ENCODE measurements at places on chromosomes 7 and 10.
A peak's percentile ranks its signal among the peaks of the same experiment; 100 is the strongest.

DNA sequence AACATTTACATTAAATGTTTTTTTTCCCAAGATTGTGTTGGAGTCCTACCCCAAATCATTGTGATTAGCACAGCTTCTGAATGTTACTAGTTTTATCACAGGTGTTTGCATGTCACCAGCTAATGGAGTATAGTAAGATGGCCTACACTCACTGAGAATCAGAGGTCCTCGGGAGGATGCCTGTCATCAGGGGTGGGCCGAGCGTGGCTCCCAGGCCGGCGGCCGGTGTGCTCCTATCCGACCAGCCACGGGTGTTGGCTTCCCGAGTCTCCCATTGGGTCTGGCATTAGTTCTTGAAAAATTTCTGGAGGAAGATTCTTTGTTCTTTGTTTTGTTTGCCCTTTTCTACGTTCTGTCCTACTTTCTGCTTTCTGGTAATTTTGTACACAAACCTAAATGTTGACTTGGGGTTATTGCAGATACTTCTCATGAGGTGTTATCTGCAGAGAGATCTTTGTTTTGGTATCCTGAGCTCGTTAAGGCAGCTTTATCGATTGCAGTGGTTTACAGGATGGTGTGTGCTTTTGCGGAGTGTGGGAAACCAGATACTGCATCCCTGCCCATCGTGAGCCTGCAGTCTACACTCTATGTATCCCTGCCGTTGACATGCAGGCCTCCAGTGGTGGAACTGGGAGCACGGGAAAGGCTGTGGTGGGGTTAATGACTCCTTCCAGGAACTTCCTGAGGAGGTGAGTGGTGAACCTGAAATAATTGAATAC lies 67.3 kb upstream of the DNAJB6 start:
- no peak for DNase-seq

DNA sequence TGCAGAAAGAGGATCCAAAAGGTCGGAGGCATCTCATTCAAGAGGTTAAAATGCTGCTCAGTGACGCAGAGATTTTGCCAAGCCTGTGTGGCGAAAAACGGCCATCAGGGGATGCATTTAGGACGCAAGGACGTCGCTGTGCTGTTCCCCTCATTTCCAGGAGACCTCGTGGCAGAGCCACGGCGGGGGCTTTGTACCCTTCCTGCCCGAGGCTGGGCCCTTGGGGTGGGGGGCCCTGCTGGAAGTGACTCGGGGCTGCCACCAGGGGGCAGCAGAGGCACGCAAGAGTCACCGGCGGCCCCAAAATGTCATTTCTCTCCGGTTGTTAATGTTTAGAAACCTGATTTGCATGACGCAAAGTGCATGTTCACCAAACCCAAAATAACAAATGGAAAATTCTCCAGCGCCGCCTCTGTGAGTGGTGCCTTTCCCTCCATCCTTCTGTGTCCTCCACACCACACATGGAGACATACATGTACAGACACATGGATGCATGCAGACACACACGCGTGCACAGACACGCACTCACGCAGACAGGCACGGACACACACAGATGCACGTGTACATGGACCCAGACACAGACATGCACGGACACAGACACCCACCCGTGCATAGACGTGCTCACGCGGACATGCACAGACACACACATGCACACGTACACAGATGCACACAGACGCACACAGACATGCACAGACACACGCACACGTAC lies 51.0 kb upstream of the NKX6-2 start:
- no peak for DNase-seq

- no peak for DNase-seq
Measured at GRCh38 chr10:124008681-124009080, 84.7 kb downstream of the CHST15 start.

- DNase-seq: peak; percentile 30
Measured at GRCh38 chr7:21507627-21508343, 35.1 kb upstream of the DNAH11 start.

DNA sequence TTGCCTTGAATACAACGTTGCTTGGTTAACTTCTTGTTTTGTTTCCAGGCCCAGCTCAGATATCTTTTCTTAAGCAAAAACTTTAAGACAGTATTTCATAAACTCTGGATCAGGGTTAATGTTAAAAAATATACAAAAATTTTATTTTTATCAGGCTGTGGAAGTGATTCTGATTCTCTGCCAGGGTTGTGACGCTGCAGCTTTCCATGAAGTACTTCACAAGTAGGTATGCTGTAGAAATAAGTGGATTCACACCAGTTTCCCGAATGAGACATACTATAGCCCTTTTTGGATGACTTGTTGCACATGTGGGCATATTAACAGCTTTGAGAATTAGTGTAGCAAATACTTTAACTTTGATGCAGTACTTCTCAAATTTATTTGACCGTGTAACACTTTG lies 70.1 kb downstream of the CDK14 start:
- no peak for DNase-seq

DNA sequence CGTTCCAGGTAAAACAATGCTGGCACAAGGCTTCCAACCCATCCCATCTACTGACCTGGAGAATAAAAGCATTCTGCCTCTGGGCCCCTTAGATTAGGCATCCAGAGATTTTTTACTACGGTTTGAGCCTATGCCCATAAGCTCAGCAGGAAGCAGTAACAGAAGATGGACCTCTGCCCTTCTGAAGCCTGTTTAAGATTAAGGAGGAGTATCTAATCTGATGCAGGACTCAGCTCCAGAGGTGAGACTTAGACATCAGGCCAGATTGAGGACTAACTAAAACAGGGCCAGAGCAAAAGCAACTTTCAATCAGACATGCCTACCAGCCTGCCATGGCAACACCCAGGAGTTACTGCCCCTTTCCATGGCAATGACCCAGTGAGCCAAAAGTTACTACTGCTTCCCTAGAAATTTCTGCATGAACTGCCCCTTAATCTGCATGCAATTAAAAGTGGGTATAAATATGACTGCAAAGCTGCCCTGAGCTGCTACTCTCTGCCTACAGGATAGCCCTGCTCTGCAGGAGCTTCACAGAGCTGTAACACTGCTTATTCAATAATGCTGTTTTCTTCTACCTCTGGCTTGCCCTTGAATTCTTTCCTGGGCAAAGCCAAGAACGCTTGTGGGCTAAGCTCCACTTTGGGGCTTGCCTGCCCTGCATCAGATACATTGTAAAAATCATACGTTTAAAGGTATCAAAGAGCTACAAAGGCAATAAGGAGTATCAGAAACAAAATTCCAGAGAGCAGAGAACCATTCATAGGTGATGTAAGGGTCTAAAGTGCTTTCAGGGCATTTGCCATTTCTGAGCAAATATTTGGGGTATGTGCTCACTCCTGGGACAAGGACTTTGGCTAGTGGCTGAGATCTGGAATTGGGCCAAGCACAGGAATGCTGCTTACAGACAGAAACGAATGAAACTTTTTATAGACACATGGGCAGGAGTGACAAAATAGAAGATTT lies 25.0 kb upstream of the CNNM1 start:
- DNase-seq: peak; percentile 56

DNA sequence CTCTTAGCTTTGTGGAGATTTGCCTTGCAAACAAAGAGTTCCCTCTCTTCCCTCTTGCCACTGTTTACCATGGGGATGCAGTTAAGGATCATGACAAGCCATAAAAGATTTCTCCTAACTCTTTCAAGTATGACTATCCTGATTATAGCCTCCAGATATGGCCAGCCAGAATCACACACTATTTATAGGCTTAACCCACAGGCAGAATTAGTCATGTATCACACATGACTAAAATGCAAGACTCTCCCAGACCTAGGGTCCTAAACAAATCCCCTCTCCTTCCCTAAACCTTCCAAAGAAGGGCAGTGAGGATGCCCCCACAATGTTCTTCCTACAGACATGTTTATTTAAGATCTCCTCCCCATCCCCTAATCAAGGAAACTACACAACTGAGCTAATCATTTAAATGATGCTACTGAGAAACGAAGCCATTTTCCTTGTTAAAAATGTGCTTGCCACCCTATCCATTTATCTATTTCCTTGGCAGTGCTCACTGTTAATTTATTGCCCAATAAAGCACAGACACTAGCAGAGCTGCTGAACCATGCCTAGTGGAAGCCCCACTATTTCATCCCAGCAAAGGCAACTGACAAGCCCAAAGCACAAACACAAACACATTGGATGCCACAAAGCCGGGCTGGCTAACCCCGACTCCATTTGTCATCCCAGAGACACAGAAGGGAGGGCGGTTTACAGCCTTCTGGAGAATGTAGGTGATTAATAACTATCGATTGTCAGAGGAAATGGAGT lies 363.4 kb downstream of the KCNMA1 start:
- DNase-seq: peak; percentile 67

GRCh38 chr10:10758306-10758705 lies 259.4 kb upstream of the CELF2 start:
- DNase-seq: peak; percentile 45

- peak; percentile 19 for DNase-seq
Measured at GRCh38 chr7:149071641-149072437, 18.7 kb downstream of the ZNF786 start.

- DNase-seq: no peak
Measured at GRCh38 chr10:121624836-121625486, 26.7 kb upstream of the FGFR2 start.

DNA sequence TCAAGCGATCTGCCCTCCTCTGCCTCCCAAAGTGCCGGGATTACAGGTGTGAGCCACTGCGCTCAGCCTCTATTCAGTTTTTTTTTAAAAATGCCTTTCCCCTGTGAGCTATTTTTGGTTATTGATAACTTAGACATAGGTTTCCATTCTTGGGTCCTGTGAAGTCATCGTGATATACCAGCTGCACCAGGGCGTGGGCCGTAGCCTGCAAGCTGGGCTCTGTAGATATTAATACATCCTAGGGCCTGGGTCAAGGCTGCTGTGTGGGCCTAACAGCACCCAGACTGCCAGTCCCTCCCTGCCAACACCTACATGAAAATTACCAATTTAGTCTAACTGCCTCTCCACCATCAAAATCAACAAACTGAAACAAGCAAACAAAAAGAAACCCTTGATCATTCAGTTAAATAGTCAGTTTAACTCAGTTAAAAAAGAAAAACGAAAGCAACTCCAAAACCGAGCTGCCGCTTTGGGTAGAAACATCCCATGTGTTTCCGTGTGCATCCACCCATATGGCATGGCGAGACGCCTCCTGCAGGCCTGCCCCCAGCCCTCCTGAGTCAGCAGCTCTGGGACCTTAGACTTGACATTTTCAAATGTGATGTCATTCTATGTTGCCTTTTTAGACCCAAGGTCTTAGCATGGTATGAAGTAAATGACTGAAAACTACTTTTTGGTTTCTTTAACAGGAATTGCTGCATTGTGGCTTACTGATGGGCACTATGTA lies 330.2 kb downstream of the GLRX3 start:
- DNase-seq: no peak

GRCh38 chr7:152654971-152655370 lies 21.0 kb downstream of the XRCC2 start:
- DNase-seq: no peak

GRCh38 chr7:2566348-2566889 lies 7.6 kb downstream of the IQCE start:
- DNase-seq: no peak

DNA sequence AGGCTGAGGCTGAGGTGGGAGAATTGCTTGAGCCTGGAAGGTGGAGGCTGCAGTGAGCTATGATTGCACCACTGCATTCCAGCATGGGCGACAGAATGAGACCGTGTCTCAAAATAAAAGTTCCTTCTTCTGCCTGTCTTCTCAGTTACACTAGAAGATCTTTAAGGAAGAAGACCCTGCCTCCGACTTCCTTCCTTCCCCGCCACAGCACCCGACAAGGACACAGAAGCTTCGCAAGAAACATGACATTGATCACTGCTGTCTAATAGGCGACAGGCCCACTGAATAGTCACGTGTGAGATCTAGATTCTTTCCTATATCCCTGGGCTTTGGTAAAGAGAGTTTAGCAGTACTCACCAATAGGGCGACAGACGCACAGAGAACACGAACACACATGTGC lies 118.2 kb downstream of the PRPF18 start:
- no peak for DNase-seq

DNA sequence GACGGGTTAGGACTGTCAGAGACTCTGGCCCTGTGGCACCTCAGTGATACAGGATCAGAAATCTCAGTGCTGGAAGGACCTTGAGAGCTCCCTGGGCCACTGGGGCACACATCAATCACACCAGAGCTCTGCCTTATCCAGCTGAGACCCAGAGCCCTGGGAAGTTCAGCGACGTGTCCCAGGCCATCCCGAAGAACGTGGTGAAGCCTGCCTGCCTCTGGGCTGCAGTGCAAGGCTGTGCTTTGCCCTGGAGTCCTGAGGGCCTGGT lies 79.8 kb upstream of the MGMT start:
- no peak for DNase-seq

DNA sequence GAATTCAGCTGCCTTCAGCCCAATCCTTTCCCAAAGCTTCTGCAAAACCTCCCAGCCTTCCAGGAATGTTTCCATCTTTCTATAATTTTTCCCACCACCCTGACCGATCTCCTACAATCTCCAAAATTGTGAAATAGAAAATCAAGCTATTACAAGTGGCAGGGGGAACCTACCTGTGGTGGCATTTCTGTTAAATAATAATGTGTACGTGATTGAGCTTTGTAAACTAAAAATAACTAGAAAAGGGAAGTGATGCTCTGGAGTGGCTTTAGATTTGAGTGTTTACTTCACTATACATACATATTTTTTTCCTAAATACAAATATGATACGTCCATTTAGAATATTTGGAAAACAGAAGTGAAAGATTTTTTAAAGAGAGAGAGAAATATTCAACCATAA lies 593.6 kb downstream of the GRM8 start:
- no peak for DNase-seq

Data from fibroblast of skin of right quadriceps (primary cell).